ENCODE measurements at places on chromosomes 6 and 20.

- DNase-seq: no peak
Measured at GRCh38 chr6:30641048-30641447, 5.9 kb upstream of the C6orf136 start.

GRCh38 chr6:117215353-117216090 is 49.8 kb upstream of the VGLL2 start:
- DNase-seq: no peak

- DNase-seq: no peak
Measured at GRCh38 chr6:27847706-27848105, 64.5 kb downstream of the OR2B2 start.

DNA sequence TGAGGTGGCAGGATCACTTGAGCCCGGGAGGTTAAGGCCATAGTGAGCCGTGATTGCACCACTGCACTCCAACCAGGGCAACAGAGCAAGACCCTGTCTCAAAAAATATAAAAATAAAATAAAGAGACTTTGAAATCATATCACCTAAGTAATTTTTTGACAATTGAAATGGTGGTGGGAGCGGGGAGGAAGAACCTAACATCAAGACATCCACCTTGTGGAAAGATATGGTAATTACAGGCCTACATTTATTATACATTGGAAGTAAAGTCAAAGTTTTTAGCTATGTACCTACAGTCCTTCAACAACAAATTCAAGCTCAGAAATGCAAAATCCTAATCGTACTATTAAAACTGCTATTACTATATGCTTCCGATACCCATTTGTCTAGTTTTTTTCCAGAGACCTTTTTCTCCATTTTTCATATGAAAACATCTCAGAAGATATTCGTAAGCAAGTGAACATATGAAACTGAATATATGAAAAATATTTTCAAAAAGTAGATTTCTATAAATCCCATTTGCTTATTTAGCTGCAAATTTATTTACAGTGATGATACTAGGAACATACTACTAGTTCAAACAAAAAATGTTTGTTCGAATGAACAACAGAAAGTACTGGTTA is 83.3 kb downstream of the SYCP2 start:
- peak; percentile 46 for DNase-seq

DNA sequence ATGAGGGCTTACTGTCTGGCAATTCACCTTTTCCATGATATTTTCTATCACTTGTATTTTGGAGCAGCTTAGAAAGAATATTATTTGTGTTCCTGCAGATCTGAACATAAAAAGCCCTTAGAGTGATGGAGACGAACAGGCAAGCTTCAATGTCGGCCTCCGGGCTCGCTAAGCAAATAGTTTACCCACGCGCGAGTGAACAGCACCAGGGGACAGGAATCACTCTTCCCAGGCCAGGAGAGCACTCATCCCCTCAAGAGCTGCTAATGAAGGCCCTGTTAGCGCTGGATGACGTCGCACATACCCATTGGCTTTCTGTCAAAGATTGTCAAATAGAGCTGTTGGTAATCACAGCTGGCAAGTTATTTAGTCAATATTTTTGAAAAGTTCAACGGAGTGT is 395.7 kb downstream of the ZFAND3 start:
- DNase-seq: no peak
